ENCODE measurements at places on chromosomes 12 and 14.

DNA sequence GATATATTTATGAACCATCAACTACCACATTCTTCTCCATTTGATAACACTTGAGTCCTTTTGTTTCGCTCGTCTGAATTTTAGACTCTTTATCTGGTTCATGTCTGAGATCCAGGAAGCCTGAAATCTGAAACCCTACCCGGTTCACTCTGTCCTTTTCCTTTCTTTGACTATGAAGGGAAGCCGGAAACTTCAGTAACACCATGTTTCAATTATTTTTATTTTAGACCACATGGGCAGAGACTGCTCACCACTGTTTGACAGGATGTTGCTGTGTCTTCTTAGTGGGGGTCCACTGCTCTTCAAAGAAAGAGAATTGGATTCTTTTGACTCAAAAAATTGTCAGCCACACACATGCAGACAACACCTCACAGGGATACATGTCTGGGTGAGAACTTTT is 331.9 kb upstream of the FLRT2 start:
- no peak for DNase-seq

DNA sequence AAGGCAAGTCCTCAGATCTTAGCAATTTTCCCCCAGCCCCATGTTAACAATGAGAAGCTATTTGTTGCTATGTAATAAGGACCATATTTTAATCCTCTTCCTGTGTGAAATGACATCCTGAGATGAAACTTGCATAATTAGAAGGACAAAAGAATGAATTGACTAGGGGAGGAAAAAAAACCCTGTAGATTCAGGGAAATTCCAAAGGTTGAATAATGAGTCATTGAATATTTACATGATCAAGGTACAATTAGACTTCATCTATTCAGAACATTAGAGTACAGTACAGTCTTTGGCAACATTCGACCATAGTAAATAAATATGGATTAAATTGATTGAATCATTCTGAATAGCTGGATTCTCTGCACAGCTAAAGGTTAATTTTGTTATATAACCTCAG is 9.4 kb downstream of the MYBPC1 start:
- DNase-seq: no peak

- no peak for DNase-seq
Measured at GRCh38 chr12:124391340-124392261, 96.7 kb downstream of the RFLNA start.

DNA sequence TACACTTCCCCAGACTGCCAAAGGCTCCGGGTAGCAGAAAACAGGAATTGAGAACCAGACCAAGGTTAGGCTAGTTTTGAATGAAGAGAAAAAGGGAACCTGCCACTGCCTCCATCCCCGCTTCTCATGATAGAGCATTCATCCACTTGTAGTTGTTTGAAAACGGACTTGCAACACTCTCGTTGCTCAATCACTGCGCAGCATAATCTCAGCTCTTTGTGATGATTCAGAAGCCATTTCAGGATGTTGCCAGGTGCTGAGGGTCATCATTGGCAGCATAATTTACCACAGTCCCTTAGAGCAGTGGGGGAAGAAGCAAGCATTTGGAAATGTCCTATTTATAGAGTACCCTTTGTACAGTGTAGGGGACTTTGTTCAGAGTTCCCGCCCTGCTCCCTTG is 25.6 kb downstream of the KCNK13 start:
- peak; percentile 45 for DNase-seq

GRCh38 chr12:57726151-57726883 is 12.2 kb downstream of the AGAP2 start:
- DNase-seq: peak; percentile 36

- DNase-seq: no peak
Measured at GRCh38 chr14:88037325-88037724, 32.4 kb downstream of the GPR65 start.

DNA sequence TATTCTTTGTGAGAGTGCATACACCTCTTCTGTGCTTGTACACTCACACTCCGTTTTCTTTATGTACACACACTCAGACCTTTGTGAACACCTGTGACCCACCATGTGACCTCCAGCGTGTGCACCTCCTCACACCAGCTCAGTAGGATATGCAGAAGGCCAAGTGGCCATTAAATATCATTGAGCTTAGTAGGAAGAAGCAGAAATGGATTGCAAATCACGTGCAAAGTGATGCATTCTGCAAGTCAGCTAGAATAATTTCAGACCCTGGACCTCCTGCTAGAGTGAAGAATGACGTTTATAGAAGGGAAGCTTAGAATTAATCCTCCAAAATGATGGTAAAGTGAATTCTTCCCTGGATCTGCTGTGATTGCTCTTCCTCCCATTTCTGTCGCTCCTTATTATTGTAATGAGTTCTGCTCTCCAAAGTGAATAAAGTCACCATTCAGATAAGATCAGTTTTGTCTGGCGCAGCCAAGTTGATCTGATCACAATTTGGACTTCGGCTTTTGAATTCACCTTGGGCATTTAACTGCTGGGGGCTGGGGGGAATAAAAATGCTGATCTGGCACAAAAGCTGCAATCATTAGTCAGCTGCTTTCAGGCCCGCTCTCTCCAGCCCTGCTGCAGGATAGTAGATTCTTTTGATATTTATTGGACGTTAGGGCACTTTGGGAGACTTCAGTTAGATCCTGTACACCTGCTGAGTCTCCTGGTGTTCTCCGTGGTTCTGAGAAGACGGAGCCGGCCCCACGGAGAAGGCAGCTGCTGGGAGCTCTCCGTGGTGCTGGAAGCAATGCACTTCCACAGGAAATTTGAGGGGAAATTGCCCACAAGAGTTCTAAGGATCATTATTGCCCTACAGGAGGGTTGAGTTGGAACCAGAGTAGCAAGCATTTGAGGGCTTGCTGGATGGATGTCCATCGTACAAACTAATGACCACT is 12.4 kb upstream of the NRXN3 start:
- DNase-seq: no peak

DNA sequence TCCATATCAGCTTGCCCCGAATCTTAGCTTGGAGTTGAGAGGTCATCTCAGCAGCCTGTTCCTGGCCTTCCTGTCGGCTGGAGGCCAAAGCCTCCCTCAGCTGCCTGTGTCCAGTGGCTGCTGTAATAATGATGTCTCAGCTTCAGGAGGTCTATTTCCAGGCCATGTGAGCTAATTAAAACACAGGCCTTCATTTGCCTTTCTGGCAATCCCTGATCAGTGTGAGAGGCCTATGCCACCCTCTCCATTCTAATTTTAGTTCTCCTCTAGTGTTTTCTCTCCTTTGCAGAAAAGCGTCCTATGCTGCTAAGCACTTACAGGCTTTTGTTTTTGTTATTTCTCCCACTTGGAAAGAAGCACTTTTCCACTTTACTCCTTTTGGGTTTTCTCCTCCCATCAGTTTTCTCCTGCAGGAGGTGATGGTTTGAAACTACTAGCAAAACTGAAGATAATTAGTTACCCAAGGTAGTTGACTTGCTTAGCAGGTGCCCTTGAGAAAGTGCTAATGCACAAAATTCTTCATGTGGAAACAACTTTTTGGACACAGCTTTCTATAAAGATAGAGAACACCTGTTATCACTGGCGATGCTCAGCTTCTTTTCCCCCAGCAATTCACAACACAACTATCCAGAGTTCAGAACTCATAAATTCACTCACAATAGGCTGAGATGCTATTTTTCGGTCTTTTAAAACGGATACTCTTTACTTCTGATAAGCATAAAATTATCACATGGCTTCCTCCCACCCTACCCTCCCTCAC is 255.3 kb upstream of the GARIN6 start:
- no peak for DNase-seq

DNA sequence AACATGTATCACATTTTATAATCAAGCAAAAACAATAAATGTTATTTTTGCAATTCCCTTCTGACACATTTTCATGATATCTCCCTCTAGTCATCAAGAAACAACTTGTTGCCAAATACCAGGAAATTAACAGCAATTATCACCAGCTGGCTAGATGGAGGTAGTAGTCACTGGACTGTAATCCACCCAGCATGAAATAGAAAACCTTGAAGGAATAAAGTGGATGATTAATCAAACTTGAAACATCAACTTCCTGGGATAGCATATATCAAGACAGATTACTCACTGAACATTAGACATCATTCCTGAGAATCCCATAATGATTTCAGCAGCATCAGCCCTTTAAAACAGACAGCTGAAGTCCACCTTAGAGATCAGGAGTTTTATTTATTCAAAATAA is 259.0 kb downstream of the CCDC59 start:
- DNase-seq: no peak

DNA sequence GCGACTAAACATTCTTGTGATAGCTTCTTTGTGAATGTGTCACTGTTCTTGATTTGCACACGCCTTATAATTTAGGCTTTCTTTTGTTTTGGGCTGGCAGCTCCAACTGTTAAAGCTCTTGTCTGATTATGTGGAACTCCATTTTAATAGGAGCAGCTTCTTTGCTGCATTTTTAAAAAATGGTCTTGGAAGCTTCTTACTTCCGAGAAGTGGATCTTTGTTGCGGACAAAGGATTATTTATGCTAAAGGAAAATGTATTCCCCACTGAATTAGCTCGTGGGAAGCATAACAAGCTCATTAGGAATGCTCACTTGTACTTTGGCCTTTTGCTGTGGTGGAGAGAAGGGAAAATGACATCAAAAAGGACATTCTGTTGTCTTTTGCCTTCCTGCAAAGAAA is 20.0 kb downstream of the GAS2L3 start:
- DNase-seq: no peak

DNA sequence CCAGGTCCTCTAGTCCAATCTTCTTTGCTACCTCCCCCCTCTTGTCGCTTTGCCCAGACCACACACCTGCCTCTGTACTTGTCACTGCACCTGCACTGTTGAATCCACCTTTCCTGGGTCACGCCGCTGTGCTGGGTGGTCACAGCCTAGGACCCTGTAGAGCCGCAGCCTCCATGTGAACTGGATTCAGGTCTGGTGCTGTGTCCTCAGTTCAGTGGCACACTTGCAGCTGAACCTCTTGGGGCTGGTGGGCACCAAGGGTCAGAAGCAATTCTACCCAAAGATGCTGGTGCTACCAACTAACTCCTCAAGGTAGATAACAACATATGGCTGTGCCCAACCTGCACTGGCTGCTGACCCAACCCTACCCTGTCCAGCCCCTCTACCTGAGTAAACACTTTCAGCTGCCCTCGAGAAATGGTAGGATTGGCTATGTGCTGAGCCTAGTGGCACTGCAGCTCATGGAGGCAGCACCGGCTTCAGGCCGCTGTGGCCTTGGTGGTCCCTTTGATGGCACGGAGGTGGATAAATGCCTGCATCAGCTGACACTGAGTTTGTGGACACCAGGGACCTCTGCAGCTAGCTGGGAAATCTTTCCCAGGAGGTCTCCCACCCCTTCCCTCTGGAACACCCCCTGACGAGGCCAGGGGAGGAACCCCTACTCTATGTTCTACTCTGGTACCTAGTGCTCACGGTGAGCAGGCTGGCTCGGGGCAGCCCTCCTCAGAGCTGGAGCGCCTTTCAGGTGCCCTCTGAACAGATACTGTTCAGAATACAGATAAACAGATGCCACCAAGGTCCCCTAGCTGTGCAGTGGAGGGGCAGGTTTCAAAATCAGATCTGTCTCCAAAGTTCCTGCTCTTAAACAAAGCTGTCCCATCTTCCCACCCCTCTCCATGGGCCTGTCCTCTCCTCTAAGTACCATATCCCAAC is 14.3 kb downstream of the AGAP2 start:
- DNase-seq: no peak

- no peak for DNase-seq
Measured at GRCh38 chr12:19464192-19464580, 24.9 kb downstream of the AEBP2 start.

GRCh38 chr12:51421266-51421884 is 3.3 kb upstream of the SLC4A8 start:
- DNase-seq: peak; percentile 66

DNA sequence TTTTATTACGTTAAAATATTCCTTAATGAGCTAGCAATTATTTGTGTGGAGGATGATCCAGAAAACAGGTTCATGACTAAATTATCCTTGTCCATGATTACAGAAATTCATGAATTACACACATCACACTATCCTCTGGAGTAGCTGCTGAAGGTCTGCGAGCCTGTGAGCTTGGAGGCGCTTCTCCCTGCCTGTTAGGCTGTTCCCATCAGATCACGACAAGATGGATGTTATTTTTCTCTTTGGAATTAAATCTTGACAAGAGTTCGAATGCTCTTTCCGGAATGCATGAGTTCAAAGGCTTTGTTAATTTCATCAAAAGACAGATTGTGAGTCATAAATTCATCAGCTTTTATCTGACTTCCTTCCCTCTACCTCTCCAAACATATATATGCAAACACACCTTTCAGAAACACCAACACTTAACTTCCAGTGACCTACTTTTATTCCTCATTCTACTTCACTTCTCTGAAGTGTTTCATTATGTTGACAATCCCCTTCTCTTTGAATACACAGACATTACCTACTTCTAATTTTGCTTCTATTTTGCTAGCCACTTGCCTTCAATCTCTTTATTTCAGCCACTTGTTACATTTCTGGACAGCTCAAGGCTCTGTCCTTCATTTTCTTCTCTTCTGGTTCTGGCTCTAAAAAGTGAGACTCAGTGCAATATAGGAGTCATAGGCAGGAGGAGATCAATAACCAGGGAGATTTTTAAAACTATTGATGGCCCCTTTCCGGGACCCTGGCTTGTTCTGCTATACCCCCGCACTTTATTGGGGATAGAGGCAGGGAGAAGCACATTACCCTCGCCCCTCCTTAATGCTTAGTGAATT is 274.6 kb downstream of the BTG1 start:
- DNase-seq: peak; percentile 42

DNA sequence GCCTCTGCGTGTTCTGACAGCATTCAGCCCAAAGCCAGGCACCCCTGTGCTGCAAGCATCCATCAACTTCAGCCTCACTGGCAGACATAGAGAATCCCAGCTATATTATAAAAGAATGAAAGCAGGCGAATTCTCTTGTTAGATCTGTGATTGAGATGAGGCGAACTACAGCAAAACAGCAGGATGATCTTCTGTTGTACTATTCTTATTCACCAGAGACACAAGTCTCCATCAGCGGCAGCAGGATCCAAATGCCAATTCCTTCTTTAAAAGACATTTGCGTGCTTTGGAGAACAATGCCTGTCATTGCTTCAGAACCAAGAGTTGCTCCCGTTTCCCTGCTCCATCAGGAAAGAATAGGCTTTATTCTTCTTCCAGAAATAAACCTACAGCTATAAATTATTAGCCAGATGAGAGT is 188.9 kb downstream of the SLC41A2 start:
- no peak for DNase-seq

- DNase-seq: peak; percentile 17
Measured at GRCh38 chr12:64737539-64737938, 21.7 kb downstream of the GNS start.

DNA sequence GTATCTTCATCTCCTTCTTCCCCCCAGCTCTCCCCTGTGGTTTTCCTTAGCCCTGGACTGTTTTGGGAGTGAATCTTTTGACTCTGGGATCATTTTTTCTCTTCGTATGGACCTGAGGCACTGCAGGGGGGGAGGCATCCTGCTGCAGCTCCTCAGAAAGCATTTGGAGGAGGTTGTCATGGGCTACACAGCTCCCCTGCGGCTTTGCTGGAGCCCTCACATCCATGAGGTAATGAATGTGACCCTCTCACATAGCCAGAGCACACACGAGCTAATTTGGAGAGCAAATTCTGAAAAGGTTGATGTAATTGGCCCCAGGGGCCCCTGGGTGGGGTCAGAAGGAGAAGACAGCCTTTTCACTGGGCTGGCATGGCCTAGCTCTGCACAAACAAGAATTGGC is 110.9 kb downstream of the PAH start:
- DNase-seq: no peak
